ENCODE measurements at places on chromosomes 3 and 15.
A peak's percentile ranks its signal among the peaks of the same experiment; 100 is the strongest.

DNA sequence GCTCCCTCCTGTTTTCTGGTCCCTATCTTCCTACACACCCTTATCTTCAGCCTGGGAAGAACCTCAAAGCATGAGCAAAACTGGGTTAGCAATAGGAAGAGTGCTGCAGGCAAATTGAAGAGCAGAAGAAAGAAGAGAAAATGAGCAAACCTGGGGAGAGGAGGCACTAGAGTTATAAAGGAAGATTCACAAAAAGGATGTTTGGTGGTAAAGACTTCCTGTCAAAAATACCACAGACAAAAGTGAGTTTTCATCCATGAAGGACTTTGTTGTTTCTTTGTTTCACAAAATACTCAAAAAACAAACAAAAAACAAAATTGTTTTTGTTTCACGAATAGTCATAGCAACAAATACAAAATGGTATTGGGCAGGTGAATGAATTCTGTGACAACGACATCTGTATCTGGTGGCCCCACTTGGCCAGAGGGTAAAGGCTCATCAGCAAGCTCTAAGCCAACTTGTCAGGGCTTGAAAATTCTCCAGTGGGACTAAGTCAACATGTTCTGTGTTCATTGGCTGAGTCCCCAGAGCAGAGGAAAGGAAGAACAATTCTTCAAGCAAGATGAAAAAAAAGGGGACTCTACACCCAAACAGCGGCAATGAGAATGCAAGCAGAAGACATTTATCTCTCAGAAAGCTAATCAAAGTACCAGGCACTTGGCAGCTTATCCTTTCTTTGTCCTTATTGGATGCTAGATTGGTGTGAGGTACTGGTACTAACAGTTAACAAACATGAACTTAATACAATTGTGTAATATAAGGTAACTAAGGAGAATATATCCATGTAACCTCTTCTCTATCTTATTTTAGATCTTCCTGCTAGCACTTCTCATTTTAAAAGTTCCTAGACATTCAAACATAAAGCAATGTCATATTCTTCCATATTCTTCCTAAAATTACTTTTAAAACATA, 9.7 kb downstream of the ATP8B4 start:
- no peak for DNase-seq

DNA sequence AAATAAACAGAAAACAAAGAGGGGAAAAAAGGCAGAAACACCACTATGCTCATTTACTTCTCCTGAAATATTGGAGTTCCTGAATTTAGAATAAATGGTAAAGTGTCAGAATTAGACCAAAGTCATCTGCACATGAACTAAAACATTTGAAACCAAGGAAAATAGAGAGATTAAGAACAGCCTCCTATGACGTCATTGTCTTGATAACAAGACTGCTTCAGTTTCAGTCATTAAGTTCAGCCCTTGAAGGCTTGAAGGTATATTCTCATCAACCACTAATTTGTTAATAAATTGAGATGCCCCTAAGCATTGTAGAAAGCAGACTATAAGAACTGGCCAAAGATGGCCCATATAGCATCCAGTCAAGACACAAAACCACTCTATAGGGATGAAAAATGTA, 2.5 kb downstream of the SUMF1 start:
- DNase-seq = peak; percentile 32

- DNase-seq = no peak
Observed at GRCh38 chr3:105811518-105812193, 57.2 kb downstream of the CBLB start.

GRCh38 chr3:70053293-70053692, 53.8 kb downstream of the SAMMSON start:
- no peak for DNase-seq

DNA sequence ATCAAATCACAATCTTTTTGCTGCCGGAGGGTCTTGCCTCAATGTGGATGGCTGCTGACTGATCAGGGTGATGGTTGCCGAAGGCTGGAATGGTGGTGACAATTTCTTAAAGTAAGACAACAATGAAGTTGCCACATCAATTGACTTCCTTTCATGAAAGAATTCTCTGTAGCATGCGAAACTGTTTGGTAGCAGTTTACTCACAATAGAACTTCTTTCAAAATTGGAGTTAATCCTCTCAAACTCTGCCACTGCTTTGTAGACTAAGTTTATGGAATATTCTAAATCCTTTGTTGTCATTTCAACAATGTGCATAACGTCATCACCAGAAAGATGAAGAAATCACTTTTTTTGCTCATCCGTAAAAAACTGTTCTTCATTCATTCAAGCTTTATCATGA, 65.8 kb downstream of the B3GNT5 start:
- DNase-seq = no peak

- DNase-seq = no peak
Observed at GRCh38 chr15:26294059-26294689, 431.0 kb upstream of the ATP10A start.

DNA sequence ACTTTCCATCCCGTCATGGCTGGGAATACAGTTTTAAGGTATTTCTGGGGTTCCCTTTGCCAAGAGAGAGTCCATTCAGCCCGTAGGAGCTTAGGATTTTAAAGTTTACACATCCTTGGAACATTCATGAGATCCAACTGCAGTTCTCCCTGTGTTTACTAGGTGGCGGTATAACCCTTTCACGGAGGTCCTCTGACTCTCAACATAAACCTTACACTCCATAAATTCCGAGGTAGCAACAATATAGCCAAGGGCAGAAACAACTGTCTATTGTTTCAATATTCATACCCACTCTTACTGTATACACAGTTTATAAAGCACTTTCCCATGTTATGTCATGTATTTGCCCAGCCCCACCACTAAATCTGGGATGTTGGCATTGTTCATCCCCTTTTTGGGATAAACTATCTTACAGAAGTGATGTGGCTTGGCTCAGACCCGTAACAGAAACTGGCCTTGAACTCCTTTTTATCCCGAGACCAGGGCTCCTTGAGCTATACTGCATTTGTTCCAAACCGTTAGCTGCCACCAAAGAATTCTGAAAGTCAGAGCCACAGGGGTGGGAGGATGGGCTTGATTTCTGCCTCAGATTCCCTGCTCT, 69.2 kb upstream of the COL6A5 start:
- peak; percentile 68 for DNase-seq

- no peak for DNase-seq
Observed at GRCh38 chr3:23602971-23603370, 202.8 kb upstream of the UBE2E1 start.

DNA sequence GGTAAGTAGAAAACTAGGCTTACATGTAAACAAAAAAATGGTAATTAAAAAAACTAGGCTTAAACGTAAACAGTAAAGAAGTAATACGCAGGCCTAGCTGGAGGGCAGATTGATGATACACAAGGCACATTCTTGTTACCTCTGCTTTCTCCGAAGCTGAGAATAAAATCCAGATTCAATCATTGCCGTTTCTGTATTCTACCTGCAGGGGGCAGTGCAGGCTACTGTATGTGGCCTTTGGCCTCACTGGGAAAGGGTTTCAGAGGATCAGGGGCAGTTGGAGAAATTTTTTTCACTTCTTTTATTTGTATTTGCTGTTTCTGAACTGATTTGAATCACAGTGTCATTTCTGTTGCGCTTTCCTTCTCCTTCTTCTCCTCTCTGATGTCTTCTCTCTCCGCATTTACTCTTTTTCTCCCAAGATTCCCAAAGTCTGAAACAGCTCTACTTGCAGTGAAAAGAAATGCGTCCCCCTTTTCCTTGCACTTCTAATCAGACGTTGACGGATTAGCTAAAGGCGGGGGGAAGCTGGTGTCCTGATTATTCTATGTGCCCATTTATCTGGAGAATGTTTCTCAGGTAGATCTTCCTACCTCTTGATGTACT, 67.1 kb upstream of the MCTP2 start:
- peak; percentile 81 for DNase-seq

- peak; percentile 66 for DNase-seq
Observed at GRCh38 chr3:182909318-182910040, 70.9 kb downstream of the DCUN1D1 start.

DNA sequence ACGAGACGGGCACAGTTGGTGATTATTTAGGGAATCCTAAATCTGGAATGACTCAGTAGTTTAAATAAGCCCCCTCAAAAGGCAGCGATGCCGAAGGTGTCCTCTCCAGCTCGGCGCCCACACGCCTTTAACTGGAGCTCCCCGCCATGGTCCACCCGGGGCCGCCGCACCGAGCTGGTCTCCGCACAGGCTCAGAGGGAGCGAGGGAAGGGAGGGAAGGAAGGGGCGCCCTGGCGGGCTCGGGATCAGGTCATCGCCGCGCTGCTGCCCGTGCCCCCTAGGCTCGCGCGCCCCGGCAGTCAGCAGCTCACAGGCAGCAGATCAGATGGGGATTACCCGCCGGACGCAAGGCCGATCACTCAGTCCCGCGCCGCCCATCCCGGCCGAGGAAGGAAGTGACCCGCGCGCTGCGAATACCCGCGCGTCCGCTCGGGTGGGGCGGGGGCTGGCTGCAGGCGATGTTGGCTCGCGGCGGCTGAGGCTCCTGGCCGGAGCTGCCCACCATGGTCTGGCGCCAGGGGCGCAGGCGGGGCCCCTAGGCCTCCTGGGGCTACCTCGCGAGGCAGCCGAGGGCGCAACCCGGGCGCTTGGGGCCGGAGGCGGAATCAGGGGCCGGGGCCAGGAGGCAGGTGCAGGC, 318.0 kb downstream of the FGF12 start:
- no peak for DNase-seq

DNA sequence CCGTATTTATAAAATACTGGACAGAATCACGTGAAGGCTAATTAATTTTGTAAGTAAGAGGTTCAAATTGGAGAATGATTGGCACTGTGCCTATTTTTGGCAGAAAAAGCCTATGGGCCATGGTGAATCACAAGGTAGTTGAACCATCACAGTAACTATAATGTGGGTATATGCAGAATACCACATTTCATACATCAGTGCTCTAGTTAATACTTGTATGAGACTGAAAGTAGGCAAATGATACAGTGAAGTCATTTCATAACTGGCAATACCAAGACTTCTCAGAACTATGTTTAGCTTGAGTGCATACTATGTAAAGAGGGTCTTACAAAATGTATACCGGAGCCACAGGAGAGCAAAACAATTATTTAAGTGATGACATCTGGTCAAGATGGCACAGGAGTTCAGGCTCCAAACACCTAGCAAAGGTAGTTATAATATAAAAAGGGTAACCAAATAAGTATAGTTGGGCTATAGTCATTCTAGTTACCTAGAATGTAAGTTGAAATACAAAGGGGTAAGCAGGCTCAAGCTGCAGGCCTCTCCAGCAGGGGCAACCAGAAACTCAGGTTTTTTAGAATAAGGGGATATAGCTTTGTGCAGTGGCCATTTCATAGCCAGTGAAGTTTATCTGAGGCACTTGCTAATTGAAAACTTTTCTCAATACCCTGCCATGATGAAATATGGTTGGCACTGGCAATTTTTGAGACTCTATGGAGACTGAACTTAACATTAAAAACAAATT, 19.1 kb downstream of the GPR160 start:
- no peak for DNase-seq

GRCh38 chr3:101243285-101244211, 76.8 kb downstream of the IMPG2 start:
- DNase-seq = no peak

DNA sequence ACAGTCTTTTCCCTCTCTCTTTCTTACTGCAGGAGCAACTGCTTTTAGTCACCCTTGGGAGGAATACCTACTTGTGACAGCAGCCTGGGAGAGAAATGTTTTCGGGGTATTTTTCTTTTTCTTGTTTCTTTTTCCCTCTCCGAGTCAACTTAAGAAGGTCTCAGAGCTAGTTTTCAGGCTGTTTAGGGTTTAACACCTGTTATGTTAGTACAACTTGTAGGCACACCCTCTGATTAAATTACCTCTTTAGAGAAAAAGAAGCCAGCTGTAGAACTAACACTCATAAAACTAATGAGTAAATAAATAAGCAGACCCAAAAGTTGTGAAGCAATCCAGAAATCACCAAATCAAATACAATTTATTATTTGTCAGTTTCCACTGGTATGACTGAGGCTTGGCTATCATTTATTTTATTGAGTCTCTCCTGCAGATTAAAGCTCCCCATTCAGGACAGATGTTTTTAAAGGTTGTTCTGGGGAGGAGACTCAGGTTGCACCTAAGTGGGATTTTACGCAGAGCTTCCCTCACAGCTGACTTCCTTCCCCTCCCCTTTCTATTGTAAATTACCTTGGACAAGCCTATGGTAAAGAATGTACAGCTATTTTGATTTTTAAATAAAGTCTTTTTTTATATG, 112.5 kb downstream of the FOXB1 start:
- no peak for DNase-seq

DNA sequence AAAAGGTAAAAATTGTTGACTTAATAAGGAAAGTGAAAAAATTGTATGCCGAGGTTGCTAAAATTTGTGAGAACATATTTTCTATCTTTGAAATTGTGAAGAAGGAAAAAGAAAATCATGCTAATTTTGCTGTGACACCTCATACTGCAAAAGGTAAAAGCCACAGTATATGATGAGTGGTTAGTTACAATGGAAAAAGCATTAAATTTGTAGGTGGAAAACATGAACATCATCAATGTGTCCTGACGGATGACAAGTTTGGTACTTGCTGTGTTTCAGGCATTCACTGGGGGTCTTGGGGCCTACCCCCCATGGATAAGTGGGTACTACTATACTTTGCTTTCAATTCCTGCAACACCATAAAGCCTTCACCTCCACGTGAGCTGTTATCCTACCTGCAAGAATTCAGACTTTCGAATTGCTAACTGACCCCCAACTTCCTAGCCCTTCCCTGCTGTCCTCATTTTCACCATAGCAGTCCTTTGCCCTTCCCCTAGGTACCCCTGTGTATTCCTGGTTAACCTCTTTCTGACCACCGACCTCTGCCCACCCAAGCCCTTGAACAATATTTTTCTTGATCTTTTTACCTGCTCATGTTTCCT, 62.4 kb downstream of the RAB7A start:
- DNase-seq = no peak

DNA sequence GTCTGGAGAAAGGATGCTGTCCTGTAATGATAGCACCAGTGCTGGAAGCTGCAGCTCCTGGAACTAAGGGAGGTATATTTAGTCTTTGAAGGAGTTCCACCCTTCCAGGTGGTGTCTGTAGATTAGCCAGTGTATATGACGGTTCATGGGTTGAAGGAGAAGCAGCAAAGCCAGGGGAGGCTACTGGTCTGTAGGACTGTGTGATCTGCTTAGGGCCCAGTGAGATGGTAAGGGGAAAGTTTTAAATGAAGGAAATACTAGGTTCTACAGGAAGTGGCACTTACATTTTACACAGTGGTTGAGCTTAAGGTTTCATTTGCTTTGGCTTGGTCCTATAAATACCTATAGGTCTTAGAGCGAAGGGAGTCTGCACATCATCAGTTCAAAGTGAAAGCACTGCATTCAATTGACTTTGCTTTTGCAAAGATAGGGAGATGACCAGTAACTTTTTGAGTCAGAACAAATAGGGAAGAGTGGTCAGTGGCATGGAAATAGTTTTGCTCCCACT, 5.6 kb downstream of the SLC25A38 start:
- DNase-seq = peak; percentile 96

- DNase-seq = no peak
Observed at GRCh38 chr15:47991357-47991756, 129.4 kb upstream of the SLC24A5 start.

GRCh38 chr3:15769256-15769915, 28.4 kb downstream of the ANKRD28 start:
- no peak for DNase-seq

Measured in hematopoietic multipotent progenitor cell treated with erythropoietin and hydrocortisone succinate and interleukin-3 and kit ligand, for 8 days (in vitro differentiated cells).